ENCODE measurements at places on chromosomes 5 and 9. TPM values are rescaled to one million over a fixed set of nuclear protein-coding genes. Genes with fewer than 3 reads are reported as not detected.
A peak's percentile ranks its signal among the peaks of the same experiment; 100 is the strongest.

Gene LRRC14B
- not detected for total RNA-seq

DNA sequence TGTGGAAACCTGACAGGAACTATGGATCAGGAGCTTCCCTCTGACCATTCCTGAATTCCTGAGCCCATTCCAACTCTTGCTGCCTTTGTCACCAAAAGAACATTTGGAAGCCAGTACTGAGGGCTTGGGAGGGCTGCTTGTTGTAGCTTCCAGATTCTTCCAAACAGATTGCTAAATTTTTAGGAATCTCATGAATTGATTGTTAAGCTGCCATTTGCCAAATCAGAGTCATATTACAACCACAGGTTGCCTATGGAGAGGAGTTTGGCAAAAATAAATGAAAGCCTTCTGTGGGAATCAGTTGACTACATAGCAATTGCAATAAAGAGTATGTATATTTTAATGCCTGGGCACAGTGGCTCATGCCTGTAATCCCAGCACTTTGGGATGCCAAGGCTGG lies 39.2 kb upstream of the SLC28A3 start:
- no peak for DNase-seq

GRCh38 chr9:135886147-135886981 lies 21.0 kb downstream of the CAMSAP1 start:
- no peak for DNase-seq

- DNase-seq: no peak
Measured at GRCh38 chr9:111588846-111589245, 10.6 kb downstream of the PTGR1 start.

Gene C5orf47
- not detected for total RNA-seq

GRCh38 chr5:170469414-170469813 lies 34.4 kb upstream of the KCNIP1 start:
- DNase-seq: no peak

- no peak for DNase-seq
Measured at GRCh38 chr9:68472119-68472518, 68.6 kb downstream of the TMEM252 start.

Gene RELL2
- total RNA-seq: 11.4 TPM

DNA sequence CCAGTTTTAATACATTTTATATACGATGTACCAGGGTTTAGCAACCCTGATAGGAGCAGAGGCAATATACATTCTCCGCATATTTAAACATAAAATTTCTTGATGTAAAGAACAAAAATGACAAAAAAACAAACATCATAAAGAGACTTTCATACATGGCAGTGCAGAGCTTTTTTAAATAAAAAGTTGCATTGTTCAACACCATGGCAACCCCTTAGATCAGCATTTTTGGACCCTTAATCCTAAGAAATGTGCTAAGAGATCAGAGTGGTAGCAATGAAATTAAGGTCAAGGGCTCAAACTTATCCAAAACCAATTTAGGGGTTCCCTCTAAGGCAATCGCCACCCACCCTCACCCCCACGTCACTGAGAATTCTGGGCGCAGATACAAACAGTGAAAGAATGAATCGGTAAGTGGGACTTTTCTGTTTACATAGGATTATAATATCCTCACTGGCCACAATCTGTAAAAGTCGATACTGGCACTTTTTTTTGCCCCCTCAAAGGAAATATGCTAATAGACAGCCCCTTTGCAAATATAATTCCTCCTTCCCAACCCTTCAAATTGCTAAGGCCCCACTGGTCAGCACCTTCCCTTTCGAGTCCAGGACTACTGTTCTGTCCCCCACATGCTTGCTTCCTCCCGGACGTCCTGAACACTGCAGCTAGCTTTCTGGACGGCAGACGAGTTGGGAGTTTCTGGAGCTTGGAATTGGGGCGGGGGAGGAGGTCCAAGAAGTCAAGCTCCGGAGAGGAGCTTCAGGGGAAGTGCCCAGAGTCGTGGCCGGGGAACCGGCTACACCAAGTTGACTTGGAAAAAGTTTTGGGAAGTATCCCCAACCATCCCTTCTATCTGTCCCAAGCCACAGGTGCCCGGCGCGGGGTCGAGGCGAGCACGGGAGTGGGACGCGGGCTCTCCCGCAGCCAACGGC lies 2.2 kb downstream of the GAS1 start:
- DNase-seq: no peak

DNA sequence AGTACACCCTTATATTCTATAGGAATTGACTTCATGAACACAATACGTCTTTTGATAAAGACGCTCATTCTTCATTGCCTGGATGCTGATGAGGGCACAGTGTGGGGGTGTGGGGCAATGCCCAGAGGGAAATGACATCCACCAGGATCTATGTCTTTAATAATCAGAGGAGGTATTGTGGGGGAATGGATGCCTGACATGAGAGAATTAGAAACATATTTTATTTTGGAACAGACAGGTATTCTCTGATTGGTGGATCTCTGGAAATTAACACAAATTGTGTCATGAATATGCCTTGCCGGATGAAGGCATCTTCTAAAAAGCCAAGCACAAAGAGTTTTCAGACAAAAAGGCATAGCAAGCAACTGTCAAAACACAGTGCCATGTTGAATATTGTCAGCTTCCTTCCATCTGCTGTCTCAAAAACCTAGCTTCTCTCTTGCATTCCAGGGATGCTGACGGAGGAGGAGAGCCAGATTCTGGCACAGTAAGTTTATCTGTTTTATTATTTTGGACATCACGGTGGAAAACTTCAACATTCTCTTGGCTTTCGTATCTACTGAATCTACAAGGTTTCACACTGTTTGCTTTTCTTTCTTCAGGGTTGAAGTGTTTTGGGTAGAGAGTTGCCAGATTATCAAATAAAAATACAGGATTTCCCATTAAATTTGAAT lies 3.9 kb upstream of the C5orf58 start:
- DNase-seq: no peak

DNA sequence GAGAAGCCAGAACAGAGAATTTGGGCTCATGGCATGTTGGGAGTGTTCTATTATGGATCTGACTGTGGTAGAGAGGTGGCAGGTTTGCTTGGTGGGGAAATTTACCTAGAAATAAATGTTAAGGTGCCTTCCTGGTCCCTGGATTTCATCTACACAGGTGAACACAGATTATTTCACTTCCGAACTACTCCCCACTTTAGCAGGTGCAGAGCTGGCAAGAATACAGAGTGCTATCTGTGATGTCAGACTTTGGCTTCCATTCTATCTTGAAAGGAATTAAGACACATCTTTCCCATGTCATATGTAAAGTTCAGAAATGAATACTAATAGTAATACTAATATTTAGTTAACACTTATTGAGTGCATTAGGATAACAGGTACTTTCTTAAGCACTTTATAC lies 234.0 kb downstream of the KCTD16 start:
- DNase-seq: no peak

GRCh38 chr5:143481697-143482531 lies 78.4 kb upstream of the NR3C1 start:
- no peak for DNase-seq

Gene SPINK5
- total RNA-seq: 416 TPM

- peak; percentile 25 for DNase-seq
Measured at GRCh38 chr9:114431003-114431402, 43.2 kb upstream of the AKNA start.

DNA sequence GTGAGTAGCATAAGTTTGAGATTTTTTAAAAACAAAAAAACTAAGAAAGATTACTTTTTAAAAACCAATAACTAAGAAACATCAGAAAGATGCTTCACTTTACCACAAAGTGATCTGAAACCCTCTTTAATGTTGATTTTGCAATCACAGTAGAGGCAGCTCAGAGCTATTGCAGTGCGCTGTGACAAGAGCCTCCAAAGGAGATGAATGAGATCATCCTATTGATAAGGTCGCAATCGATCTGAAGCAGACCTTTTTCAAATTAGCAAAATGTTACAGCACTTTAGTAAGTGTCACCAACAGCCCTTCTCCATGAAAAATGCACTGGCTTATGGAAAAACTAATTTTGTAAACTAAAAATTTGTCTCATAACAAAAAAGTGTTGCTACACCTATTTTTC lies 284.6 kb upstream of the EFNA5 start:
- no peak for DNase-seq

Gene BNIP1
- 5.8 TPM for total RNA-seq

GRCh38 chr5:91373600-91373999 lies 9.5 kb downstream of the ARRDC3 start:
- DNase-seq: no peak

Gene COL23A1
- 3.4 TPM for total RNA-seq

GRCh38 chr5:14250084-14250695 lies 107.0 kb downstream of the TRIO start:
- peak; percentile 43 for DNase-seq

Gene SH3GL2
- not detected for total RNA-seq

DNA sequence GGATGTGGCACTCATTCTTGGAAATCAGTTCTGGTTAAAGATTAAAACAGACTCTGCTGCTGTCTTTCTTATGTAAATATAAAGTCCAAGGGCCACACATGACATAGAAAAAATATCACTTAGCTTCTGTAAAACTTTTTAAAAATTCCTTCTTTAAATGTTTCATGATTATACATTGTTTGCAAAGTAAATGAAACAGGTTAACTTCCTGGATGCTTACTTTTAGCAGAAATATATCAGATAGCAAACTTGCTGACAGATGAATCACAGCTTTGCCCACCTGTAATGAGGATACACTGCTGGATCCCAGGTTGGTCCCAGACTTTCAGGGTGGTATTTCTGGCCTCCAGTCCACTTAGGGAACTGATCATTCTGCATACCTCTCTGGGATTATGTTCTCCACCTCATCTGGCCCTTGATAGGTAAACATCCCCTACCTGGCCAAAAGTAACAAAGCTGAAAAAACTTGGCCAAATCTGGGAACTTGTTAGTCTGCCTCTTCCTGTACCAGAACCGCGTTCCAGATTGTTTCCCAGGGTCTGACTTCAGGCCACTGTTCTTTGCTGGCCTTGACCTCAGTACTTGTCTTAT lies 340.5 kb downstream of the ADGRV1 start:
- DNase-seq: no peak

Gene C5orf58
- total RNA-seq: not detected

GRCh38 chr9:124242331-124243194 lies 15.2 kb upstream of the NEK6 start:
- DNase-seq: peak; percentile 86

GRCh38 chr9:93893899-93894690 lies 61.1 kb downstream of the BARX1 start:
- no peak for DNase-seq

- DNase-seq: no peak
Measured at GRCh38 chr5:149765932-149766331, 35.8 kb downstream of the PPARGC1B start.

GRCh38 chr9:119224431-119224830 lies 144.8 kb downstream of the BRINP1 start:
- no peak for DNase-seq

DNA sequence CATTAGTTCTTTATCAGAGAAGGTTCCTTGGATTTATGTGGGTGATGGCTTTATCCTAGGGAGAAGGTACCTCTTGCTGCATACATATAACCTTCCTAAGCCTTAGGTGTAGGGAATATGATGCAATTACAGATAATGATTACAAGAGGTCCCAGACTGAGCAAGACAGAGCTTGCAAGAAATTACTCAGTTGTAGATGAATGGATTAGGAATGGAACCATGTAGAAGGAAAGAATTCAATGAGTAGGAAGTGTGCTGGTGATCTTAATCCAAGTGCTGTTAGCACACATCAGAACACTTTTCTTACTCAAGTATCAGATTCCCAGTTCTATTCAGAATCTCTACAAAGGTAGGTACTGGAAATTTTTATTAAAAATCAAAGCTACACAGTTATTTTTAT lies 2.5 kb downstream of the OR13F1 start:
- no peak for DNase-seq

- no peak for DNase-seq
Measured at GRCh38 chr5:33401482-33402390, 39.0 kb upstream of the TARS1 start.

DNA sequence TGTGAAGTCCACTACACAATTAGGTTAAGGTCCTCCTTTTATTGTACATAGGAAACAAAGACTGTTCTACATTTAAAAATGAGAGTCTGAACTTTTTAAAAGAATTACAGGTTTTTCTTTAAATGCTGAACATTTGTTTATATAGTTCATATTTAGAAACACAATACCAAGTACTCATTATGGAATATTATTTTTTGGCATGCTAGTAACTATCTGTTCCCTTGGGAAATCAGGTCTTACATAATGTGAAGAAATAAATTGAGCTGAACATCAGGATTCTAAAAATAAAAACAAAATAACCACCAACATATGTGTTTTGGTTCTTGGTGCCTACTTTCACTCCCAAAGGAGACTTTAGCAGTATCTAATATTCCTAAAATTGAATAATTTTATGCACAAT lies 230.5 kb upstream of the IZUMO3 start:
- no peak for DNase-seq

GRCh38 chr5:2038321-2039179 lies 155.8 kb upstream of the IRX4 start:
- peak; percentile 13 for DNase-seq

- DNase-seq: no peak
Measured at GRCh38 chr9:112945620-112946208, 55.0 kb upstream of the SLC46A2 start.

Gene GAS1
- 65.8 TPM for total RNA-seq

DNA sequence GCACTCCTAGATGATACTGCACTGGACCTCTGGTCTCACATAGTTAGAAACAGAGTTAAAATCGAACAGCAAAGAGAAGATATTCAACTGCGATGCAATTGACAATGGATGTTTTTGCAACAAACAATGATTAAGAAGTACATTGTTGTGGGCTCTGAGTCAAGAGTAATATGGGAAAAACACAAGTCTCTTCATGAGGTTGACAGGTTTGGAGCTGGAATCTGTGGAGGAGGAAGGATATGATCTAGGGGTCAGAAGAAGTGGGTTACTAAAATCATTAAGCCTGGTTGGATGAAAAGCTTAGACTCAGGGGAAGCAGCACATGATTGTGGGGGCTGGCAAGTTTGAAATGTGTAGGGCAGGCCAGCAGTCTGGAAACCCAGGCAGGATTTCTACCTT lies 53.1 kb downstream of the PDCD1LG2 start:
- no peak for DNase-seq

DNA sequence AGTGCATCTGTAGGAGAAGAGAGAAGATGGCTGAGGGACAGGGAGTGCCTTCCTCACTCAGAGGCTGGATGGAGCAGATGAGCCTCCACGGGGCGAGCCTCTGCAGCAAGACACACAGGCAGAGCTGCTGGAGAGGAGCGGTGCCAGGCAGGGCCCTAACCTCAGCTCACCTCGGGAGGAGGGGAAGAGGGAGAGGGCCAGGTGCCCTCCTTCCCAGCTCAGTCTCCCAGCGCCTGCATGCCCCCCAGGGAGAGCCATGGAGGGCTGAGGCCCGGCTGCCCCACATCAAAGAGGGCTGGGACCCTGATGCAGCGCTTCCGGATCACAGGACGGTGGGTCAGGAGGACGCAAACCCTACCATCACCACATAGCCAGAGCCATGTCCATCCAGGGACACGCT lies 13.6 kb upstream of the SPATA31E1 start:
- no peak for DNase-seq

Gene ECPAS
- 61.8 TPM for total RNA-seq

Gene BRD3
- total RNA-seq: 59.9 TPM

Gene SPAG8
- not detected for total RNA-seq

- no peak for DNase-seq
Measured at GRCh38 chr9:137974746-137975526, 97.4 kb downstream of the CACNA1B start.

GRCh38 chr9:87010626-87011025 lies 63.3 kb upstream of the GAS1 start:
- no peak for DNase-seq
